Stimulated activated CD8-positive, alpha-beta memory T cell treated with anti-CD3 and anti-CD28 coated beads, Interleukin-15, amount 100 ng/mL, for 4 hours (primary cell): ENCODE measurements at places on chromosomes 7 and 10.

- no peak for DNase-seq
These were observed 7.6 kb downstream of the NFKB2 start for GRCh38 chr10:102403115-102403514.

- DNase-seq, result no peak
These were observed 130.3 kb upstream of the POT1 start for GRCh38 chr7:125059861-125060456.

- DNase-seq, result no peak
These were observed 63.9 kb downstream of the FOXL3 start for GRCh38 chr7:353746-354325.

- no peak for DNase-seq
These were observed 66.2 kb downstream of the RHOBTB1 start for GRCh38 chr10:60877777-60878120.
